Fibroblast of lung (primary cell): ENCODE measurements at places on chromosomes 3 and 15. TPM values are rescaled to one million over a fixed set of nuclear protein-coding genes. Genes with fewer than 3 reads are reported as not detected.

The PLCB2 gene
- total RNA-seq = under 0.01 TPM in 2 replicates

The PP2D1 gene
- total RNA-seq = not detected in 2 replicates

The TF gene
- total RNA-seq = under 0.01 and 0.33 TPM in 2 replicates

GRCh38 chr3:139460076-139460475 lies 16.2 kb downstream of the RBP2 start:
- DNase-seq = no peak

DNA sequence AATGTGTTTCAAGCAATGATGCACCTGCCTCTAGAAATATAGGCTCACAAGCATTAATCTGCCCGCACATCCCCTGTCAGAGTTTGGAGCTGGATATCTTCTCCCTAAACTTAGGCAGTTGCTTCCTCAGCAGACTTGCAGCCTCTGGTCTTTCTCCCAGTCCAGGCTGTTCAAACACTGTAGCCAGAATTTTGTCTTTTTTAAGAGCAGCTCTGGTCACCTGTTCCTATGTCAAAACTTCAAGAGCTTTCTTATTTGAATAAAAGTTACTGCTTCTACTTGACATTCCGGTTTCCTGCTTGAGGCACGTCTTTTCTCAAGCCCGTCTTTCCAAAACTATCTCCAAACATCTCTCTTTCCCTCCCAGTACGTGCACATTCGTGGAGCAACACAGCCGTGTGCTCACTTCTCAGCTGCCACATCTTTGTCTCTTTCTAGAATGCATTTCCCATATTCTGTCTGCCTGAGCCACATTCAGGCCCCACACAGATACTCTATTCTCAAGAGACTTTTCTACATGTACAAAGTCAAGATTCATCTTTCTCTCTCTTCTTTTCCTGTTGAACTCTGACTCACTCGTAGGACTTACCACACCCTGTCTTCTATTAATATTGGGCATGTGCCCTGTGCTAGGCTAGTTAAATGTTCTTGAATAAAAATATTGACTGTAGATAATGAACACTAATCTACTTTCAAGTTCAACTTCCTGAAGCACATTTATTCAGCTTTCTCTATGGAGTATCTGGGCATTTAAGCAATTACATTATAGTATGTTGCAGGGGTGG lies 307.7 kb upstream of the SOX2 start:
- DNase-seq = no peak

- DNase-seq = no peak
These were observed 63.8 kb downstream of the IGSF11 start for GRCh38 chr3:118970819-118971218.

DNA sequence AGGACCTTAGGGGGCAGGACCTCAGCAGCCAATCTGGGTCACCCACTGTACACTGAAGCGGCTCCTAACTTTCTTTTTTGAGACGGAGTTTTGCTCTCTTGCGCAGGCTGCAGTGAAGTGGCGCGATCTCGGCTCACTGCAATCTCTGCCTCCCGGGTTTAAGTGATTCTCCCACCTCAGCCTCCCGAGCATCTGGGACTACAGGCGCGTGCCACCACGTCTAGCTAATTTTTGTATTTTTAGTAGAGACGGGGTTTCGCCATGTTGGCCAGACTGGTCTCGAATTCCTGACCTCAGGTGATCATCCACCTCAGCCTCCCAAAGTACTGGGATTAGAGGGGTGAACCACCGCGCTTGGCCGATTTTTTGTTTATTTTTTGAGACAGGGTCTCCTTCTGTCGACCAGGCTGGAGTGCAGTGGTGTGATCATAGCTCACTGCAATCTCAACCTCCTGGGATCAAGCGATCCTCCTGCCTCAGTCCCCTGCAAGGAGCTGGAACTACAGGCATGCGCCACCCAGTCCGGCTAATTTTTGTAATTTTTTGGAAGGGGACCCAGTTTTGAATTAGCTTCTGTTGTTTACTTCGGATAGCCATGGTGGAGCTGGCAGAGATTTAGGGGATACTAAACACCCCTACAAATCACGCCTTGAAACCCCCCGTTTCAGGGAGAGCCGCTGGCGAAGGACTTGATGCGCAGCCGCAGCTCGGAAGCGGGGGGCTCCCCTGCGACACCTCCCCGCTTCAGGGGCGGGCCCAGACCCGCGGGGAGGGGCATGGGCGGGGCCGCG lies 1.5 kb upstream of the CLK3 start:
- peak; percentile 10 for DNase-seq

The SERINC4 gene
- total RNA-seq = under 0.01 and 0.17 TPM in 2 replicates

- DNase-seq = no peak
These were observed 464.9 kb downstream of the MFSD1 start for GRCh38 chr3:159266779-159267178.

DNA sequence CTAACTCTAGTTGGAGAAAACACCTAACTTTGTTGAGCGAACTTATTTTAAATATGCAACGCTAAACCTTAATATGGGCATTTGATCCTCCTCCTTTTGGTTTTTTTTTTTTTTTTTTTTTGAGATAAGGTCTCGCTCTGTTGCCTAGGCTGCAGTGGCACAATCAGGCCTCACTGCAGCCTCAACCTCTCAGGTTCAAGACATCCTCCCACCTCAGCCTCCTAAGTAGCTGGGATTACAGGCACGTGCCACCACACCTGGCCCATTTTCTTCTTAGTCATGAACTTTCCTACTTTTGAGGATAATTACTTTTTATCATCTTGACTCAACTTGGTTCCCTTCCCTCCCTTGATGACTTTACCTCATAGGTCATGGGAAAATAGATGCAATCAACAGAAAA lies 3.9 kb downstream of the NUSAP1 start:
- DNase-seq = no peak

DNA sequence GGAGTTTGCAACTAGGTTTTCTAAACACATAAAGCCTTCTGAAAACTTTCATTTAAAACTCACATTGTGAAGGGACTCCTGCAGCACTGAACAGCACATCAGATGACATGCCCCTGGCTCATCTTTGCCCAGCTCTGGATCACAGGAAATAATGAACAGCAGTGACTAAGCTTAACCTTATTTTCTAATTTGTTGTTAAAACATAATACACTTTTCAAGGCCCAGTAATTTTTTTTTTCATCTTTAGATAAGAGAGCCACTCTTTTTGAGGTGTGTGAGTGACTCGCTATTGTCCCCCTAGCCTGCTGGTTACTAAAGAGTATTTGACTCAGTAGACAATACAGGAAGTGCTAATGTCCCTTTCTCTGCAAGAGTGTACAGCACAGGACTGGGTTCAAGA lies 204.0 kb downstream of the OSBPL10 start:
- no peak for DNase-seq

- DNase-seq = no peak
These were observed 4.2 kb downstream of the SLC28A1 start for GRCh38 chr15:84888639-84889038.
